ENCODE measurements at places on chromosomes 11 and 22.
A peak's percentile ranks its signal among the peaks of the same experiment; 100 is the strongest.

- no peak for DNase-seq
These were observed 1.5 kb downstream of the TCIRG1 start for GRCh38 chr11:68040101-68040956.

- no peak for DNase-seq
These were observed 25.0 kb downstream of the IGLL1 start for GRCh38 chr22:23555118-23555517.

- DNase-seq, result no peak
These were observed 5.3 kb downstream of the HNRNPUL2 start for GRCh38 chr11:62721994-62722393.

DNA sequence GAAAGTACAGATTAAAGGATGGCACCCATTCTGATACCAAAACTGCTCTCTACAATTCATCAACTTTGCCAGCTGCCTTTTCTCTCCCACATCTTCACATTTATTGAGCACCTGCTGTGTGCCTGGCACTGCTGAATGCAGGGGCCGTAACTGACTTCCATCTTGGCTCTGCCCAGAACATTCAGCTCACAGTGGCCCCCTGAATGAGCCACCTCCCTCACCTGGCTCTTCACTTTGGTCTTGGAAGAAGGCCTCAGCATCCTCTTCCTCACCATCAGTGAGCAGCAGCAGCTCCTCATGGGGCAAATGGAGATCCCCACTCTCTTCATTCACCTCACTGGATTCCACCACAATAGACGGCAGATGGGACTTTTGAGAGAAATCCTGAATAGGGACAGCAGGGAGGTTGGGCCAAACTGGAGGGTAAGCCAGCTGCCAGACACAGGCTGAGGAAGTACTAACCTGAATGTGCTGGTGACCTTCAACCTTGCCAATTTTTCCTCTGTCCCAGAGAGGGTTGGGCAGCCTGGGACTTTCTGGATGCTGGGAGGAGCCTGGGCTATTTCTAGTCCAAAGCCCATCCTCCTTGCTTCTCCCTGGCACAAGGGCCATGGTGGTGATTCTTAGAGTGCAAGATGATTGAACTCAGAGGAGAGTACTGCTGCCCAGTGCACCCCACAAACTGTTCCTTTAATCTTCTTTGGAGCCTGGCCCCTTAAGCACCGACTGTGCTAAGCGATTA, 1.9 kb upstream of the UQCC3 start:
- peak; percentile 49 for DNase-seq

DNA sequence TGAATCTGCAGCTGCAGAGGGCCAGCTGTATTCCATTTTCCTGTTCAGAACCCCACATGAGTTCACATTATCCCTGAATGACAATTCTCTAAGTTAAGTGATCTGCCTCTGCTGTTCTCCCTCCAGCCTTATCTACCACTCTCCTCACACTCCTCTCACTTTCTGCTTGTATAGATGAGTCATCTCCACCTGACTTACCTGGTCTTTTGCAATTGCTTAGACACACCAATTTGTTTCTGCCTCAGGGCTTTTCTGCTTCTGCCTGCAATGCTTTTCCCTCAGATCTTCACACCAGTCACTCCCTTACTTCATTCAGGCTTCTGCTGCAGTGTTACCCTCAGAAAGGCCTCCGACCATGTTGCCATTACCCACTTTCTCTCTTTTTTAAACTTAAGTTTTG, 118.1 kb downstream of the ATM start:
- DNase-seq, result peak; percentile 92

- no peak for DNase-seq
These were observed 101.2 kb downstream of the NAT10 start for GRCh38 chr11:34206407-34207300.

DNA sequence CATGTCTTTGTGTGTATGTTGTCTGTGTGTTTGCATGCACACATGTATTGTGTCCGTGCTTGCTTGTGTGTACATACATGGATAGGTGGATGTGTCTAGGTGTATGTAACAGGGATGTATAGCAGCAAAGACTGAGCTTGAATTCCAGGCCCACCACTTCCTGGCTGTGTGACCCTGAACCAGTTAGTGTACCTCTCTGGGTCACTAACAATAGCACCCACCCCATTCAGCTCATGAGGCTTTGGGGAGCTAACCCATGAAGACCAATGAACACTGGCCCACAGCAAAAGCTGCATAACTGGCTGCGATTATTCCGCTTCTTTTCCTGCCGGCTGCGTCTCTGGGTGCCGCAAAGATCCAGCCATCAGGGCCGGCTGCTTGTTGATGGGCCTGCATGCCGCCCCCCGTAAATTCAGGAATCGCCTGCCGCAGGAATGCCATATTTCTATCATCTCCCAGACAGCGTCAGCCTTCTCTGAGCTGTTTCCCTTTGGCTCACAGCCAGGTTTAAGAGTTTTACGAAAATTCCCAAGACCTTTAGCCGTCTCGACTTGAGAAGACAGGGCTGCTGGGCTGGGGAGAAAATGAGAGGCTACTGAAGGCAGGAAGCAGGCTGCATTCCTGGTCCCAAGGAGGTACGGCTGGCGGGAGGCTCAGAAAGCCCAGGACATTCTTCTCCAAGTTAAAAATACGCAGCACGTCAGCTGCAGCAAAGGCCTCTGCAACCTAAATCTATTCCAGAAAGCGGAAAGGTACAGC, 224.6 kb downstream of the MN1 start:
- no peak for DNase-seq

GRCh38 chr22:49227670-49228069, 600.0 kb downstream of the BRD1 start:
- no peak for DNase-seq

GRCh38 chr11:12693479-12694182, 19.4 kb downstream of the TEAD1 start:
- peak; percentile 97 for DNase-seq

GRCh38 chr22:26267856-26268255, 98.6 kb downstream of the SEZ6L start:
- DNase-seq, result no peak

DNA sequence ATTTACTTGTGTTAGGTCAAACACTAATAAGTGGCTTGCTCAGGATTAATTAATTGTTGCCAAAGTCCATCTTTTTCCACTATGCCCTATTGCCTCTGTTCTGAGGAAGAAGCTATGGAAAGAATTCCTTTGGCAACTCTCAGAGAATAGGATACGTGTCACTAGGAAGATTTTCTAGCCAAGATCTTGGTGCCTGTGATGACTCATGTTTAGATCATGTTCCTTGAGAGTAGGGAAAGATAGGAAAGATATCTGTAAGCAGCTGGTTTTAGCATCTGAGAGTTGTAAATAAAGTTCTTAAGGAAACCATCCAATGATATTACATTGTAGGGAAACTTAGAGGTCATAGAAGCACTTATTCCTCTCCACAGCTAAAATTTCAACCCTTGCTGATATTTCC, 15.7 kb downstream of the SLN start:
- peak; percentile 83 for DNase-seq

GRCh38 chr22:33299245-33299956, 241.2 kb upstream of the SYN3 start:
- no peak for DNase-seq

GRCh38 chr22:11253000-11253511, 4274.9 kb upstream of the OR11H1 start:
- DNase-seq, result no peak

- DNase-seq, result no peak
These were observed 10.8 kb downstream of the BLID start for GRCh38 chr11:122105044-122105758.

DNA sequence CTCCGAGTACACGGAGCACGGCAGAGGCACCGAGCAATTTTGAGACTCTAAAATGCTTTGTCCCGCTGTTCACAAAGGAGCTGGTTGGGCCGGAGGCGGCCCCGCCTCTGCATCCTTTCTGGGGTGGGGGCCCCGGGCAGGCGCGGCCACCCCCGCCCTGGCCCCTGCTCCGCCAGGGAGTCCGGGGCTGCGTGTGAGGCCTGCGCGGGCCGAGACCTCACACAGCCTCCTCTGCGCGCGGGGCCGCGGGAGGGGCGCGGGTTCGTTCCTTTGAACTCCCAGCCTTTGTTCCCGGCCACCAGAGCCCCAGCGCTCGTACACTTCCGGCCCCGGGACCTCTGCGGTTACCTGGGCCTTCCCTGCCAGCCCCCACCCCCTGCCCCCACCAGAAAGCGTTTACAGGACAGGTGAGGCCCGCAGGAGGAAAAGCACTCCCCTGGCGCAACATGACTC, 1.6 kb downstream of the FGF19 start:
- no peak for DNase-seq

DNA sequence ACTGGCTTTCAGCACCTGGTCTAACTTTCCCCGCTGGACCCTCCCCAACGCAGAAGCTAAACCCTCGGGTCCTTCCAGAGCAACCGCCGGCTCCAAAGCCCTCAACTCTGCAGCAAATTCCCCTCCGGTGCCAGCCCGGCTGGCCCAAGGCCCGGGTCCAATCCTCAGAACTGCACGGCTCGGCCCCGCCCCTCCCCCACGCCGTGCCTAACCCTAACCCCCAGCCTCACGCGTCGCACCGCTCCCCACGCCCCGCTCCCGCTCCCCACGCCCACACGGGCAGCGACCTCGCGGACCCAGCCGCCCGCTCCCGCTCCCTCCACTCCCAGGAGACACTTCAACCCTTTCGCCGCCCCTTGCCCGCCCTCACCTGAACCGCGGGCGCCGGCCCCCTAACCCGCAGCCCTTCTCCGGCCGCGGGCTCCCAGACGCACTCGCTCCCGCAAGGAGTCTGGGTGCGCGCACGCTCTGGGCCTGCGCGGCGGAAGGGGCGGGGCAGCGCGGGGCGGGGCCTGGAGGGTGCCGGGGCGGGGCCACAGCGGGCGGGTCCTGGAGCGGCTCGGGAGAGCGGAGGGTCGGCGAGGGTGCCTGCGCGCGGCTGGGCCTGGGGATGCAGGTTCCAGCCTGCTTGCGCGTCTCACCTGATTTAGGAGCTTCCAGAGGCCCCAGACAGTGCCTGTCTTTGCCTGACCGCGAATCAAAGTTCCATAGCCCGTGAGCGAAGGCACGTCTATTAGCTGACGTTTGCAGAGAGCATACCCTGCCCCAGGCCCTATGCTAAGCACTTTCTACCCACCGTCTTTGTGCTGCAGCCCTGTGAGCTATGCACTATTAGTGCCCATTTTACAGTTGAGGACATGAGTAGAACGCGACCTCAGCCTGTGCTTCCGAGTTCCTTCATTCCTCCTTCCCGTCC, at the start of gene NFRKB:
Gene NFRKB, minus strand, starts transcription at position 453 of the 916 bp plus-strand sequence. CDS start 2,729 bp downstream, outside the sequence.
- DNase-seq, result peak; percentile 80

GRCh38 chr11:5807580-5807979, 1.1 kb upstream of the OR52N2 start:
- no peak for DNase-seq

- DNase-seq, result no peak
These were observed 11.8 kb downstream of the CDCA5 start for GRCh38 chr11:65071907-65072630.

GRCh38 chr22:47167056-47167455, 404.6 kb downstream of the TBC1D22A start:
- DNase-seq, result no peak

- DNase-seq, result no peak
These were observed 12.3 kb downstream of the SMPD1 start for GRCh38 chr11:6402561-6402981.

- DNase-seq, result no peak
These were observed 551 bp downstream of the DBX1 start for GRCh38 chr11:20159466-20160381.

- DNase-seq, result no peak
These were observed 4.6 kb downstream of the KRTAP5-3 start for GRCh38 chr11:1603629-1604028.

DNA sequence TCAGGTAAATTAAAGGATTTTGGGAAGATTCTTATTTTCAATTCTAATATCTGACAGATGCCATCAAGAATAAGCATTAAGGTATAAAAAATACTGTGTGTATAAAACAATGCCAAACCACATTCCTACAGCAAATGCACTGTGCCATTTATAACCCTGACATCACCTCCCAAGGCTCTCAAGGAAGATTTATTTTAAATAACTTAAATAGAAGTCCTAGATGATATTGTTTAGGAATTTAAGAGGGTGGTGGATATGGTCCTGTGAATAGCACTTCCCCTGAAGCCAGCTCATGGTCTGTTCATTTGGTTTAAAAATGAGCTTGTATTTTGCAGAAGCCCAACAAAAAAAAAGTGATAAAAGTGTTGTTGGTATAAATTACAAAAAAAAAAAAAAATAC, 32.1 kb downstream of the PPIL2 start:
- DNase-seq, result no peak

GRCh38 chr22:28589102-28589750, 90.4 kb downstream of the TTC28 start:
- no peak for DNase-seq

DNA sequence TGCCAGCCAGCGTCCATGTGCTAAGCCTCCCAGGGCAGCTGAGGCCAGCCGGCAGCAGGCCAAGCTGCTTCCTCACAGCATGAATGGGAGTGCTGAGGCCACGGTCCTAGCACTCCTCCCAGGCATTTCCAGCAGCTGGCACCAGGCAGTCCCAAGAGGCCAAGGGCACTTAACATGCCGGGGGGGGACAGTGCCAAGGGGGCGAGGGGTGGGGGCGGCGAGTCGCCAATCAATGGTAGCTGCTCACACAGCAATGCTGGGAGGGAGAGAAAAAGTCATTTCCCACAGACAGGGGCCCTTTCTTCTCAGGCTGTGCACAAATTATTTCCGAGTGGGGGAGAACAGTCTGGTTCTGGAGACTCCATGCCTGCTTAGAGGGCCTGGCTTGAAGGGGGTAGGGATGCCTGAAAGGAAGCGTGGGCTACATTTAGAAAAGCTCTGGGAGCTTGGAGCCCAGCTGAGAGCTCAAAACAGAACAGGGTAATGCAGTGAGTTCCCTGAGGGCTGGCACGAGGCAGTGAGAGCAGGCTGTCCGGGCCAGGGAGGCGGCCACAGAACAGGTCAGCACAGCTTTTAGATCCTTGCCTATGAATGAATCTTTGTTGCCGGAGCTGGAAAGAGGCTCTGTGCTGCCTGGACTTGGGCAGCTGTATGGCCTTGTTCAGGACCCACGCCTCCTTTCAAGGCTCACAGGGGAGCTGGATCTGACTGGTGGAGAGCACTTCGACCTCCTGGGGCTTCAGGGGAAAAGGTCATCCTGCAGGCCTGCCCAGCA, 14.4 kb upstream of the TBC1D10A start:
- DNase-seq, result no peak

- no peak for DNase-seq
These were observed 539.1 kb downstream of the FAM181B start for GRCh38 chr11:82194521-82194920.

Data from MCF 10A (cell line).